ENCODE measurements at places on chromosomes 1 and 21.

DNA sequence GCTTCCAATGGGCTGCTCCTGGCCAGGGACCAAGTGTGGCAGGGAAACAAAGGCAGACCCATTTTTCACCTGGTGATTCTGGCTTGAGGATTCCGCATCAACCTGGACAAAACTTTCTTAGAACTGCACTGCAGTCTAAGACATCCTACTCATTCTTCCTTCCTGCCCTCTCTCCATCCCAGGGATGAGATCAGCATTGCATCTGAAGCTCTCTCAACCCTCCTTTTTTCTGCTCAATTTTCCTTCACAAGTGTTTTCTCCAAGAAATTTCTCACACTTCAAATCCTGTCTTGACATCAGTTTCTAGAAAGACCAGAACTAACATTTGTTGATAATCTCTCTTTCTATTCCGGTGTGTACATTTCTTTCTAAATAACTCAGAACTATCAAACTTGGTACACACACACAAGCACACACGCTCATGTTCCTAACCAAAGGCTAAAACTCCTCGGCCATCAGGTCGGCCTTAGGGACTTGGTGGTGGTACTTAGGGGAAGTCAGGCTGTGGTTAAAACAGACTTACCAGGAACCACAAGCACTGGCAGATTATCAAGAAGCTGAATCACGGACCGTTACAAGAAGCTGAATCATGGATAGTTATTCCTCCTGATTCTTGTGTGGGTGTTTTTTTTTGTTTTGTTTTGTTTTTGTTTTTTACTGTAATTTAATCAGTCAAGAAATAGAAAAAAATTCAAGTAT is 21.0 kb upstream of the CXADR start:
- no peak for DNase-seq

- DNase-seq = no peak
Measured at GRCh38 chr1:27689423-27690173, 17.6 kb upstream of the IFI6 start.

- peak; percentile 78 for DNase-seq
Measured at GRCh38 chr21:45478115-45478801, 64.0 kb downstream of the SLC19A1 start.

DNA sequence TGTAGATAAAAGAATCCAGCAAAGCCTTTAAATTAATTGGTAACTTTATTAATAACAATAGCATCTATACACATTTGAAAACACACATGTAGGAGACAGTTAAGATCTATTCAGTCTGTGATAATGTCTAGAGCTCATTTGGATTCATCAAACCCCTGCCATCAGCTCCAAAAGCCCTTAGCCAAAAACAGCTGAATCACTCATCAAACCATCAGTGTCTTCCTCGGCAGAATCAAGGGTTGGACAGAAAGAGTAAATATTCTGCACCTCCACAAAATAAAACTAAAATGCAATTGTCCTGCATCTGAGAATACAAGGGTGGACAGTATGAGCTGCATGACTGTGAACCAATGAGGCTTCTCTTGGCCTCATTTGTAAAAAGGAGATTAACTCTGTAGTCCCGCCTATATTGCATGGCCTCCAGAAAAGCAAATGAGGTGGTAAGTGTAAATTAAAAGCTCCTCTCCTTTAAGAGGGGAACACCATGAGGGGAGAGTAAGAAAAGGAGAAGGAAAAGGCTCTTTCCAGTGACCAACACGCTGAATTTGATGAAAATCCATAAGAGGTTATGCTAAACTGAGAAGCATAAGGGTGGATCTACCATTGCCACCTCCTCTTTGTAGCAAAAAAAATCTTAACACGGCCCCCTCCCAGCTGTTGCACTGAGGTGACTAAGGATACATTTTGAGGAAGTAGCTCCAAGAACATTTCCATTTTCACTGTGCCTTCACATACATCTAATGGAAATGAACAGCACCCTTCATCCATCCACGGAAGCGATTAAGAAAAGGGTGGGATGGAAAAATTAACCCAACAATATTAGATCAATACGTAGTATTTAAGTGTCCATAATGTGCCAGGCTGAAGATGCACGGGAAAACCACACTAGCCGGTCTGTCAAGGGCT is 14.7 kb upstream of the BOLA1 start:
- DNase-seq = no peak

DNA sequence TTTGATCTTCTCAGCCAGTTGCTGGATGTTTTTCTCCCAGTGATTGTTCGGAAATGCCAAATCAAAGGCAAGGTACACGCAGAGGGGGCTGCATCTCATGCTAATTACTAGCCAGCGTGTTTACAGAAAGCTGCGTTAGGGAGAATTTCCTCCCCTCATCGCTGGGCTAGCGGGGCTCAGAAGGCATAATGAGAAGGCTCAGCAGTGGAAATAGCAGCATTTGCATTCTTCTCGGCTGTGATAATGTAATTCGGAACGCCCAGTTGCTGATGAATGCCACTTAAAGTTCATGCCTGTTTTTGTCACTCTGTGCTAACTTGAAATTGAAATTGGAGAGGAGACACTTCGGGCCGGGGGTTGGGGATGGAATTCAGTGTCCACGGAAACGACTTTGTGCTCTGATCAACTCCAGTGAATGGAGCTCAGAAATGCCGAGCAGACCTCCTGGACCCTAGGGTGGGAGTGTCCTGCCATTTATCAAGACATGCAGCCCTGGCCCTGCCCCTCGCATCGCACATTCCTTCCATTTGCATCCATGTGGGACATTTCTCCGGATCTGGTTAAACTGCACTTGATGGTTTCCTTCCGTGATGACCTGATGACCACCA is 313.4 kb upstream of the C1orf174 start:
- DNase-seq = no peak

GRCh38 chr1:78737241-78737640 is 87.6 kb downstream of the IFI44 start:
- DNase-seq = no peak

DNA sequence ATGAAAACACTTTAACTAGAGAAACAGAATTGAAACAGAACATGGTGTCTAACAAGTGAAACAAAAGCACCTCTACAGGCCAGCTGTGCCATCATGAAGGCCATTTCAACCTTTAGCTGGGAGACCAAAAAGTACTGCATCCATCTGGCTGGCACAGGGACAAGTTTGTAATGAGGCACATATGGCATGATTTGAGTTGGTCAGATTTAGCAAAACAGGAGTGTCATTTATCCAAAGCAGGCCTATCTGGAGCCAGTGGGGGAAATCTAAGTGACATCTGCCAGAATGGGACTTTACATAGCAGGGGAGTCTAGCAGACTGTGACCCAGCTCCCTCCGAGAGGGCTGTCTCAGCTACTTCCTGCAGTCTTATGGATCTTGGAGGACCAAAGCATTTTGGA is 51.9 kb downstream of the DNTTIP2 start:
- no peak for DNase-seq

Data from stimulated activated CD8-positive, alpha-beta memory T cell treated with anti-CD3 and anti-CD28 coated beads, Interleukin-7, amount 100 ng/mL, for 4 hours (primary cell).